Large intestine (tissue), 12 donors: ENCODE measurements at places on chromosomes 11 and 22. TPM values are rescaled to one million over a fixed set of nuclear protein-coding genes. Genes with fewer than 3 reads are reported as not detected.

The ZDHHC24 gene
- polyA plus RNA-seq = 8.5 TPM

The DCDC1 gene
- 1.2 TPM for polyA plus RNA-seq

The SLC17A6 gene
- polyA plus RNA-seq = not detected

The OR52N4 gene
- 0.04 TPM for polyA plus RNA-seq

The KRTAP5-1 gene
- 3.0 TPM for polyA plus RNA-seq

The MS4A3 gene
- polyA plus RNA-seq = 0.24 TPM

The NARS2 gene
- 15.4 TPM for polyA plus RNA-seq

The ADM2 gene
- polyA plus RNA-seq = 11.2 TPM

The FGF3 gene
- polyA plus RNA-seq = not detected

The NPAT gene
- polyA plus RNA-seq = 12.4 TPM

The KLHL35 gene
- 1.3 TPM for polyA plus RNA-seq

The KDM2A gene
- polyA plus RNA-seq = 58.5 TPM

The ZBTB3 gene
- 7.2 TPM for polyA plus RNA-seq

The GLYAT gene
- polyA plus RNA-seq = 0.45 TPM

The ANKK1 gene
- polyA plus RNA-seq = 0.27 TPM

The LRRC56 gene
- polyA plus RNA-seq = 2.4 TPM

The CRYBB1 gene
- 0.73 TPM for polyA plus RNA-seq

The APOL5 gene
- 0.03 TPM for polyA plus RNA-seq

The GAB2 gene
- polyA plus RNA-seq = 10.7 TPM

The TMA7B gene
- polyA plus RNA-seq = 0.21 TPM

The RBMXL2 gene
- 0.45 TPM for polyA plus RNA-seq

The ATP5MG gene
- polyA plus RNA-seq = 285 TPM

The CBX6 gene
- polyA plus RNA-seq = 25.6 TPM

The E2F8 gene
- polyA plus RNA-seq = 17.7 TPM

The CCDC81 gene
- 0.85 TPM for polyA plus RNA-seq

The HIPK3 gene
- polyA plus RNA-seq = 40.8 TPM

The KDM4E gene
- polyA plus RNA-seq = 0.19 TPM

The NPAS4 gene
- polyA plus RNA-seq = 1.7 TPM

The OR5M11 gene
- not detected for polyA plus RNA-seq

The GGTLC3 gene
- polyA plus RNA-seq = 0.34 TPM

The MFRP gene
- polyA plus RNA-seq = 0.01 TPM

The NXPE1 gene
- polyA plus RNA-seq = 0.07 TPM

The PRR5L gene
- polyA plus RNA-seq = 37.8 TPM

The SH3BP1 gene
- polyA plus RNA-seq = 59.4 TPM

The HPS4 gene
- polyA plus RNA-seq = 47.3 TPM

The LRRC4C gene
- polyA plus RNA-seq = 3.9 TPM

The OR8D1 gene
- under 0.01 TPM for polyA plus RNA-seq

The UVRAG gene
- polyA plus RNA-seq = 13.8 TPM

The NXPE2 gene
- 0.06 TPM for polyA plus RNA-seq

The KIRREL3 gene
- 0.96 TPM for polyA plus RNA-seq

The GUCY1A2 gene
- polyA plus RNA-seq = 4.0 TPM

The GSTT2B gene
- polyA plus RNA-seq = 4.6 TPM

The CRYBA4 gene
- 0.06 TPM for polyA plus RNA-seq

The USP2 gene
- polyA plus RNA-seq = 4.2 TPM

The OR8A1 gene
- polyA plus RNA-seq = not detected

The MMP12 gene
- polyA plus RNA-seq = 0.66 TPM

The FLRT1 gene
- 1.9 TPM for polyA plus RNA-seq

The PKP3 gene
- 71.6 TPM for polyA plus RNA-seq

The NLRP14 gene
- polyA plus RNA-seq = 0.82 TPM

The RGL4 gene
- 1.4 TPM for polyA plus RNA-seq

The APOL4 gene
- 7.8 TPM for polyA plus RNA-seq

The LAYN gene
- 5.4 TPM for polyA plus RNA-seq

The PRCP gene
- polyA plus RNA-seq = 73.8 TPM

The NRGN gene
- polyA plus RNA-seq = 2.1 TPM
